ENCODE measurements at places on chromosomes 12 and 14.

GRCh38 chr12:92248977-92249376 is 103.3 kb upstream of the BTG1 start:
- DNase-seq: no peak

DNA sequence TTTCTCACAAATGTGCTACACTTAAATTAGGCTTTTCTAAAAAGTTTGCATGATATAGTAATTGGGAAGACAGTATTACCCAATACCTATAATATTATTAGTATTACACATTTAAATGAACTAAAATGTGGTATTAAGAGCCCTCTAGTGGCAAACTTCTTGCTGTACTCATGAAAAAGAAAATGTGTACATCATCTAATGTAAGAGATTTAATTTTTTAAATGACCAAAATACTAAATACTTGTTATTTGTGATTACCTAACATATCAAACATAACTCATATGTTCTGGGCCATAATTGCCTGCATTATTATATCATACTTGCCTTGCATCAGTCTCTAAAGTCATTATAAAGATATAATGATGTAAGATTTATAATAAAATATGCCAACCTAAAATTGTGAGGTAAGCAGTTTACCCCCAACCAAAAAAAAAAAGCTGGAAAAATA is 64.2 kb downstream of the DNAI7 start:
- no peak for DNase-seq

DNA sequence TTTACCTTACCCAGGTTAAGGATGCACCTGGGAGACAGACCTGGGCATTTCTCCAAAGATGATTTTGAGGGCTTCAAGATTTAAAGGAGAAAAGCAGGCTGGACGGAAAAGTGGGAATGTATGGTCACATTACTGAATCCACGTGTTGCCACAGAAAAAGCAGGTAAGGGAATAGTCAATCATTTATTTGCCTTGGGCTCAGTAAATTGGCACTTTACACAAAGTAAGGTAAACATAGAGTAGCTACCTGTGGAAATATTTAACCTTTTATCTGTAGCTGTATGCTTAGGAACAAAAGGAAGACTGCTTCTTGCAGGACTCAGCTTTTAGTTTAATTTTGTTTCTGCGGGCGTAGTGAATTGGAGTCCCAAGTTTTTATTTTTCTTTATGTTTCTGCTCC is 153.3 kb downstream of the SLCO1B3 start:
- DNase-seq: no peak

- DNase-seq: no peak
Measured at GRCh38 chr14:67501670-67502069, 13.1 kb upstream of the TMEM229B start.

DNA sequence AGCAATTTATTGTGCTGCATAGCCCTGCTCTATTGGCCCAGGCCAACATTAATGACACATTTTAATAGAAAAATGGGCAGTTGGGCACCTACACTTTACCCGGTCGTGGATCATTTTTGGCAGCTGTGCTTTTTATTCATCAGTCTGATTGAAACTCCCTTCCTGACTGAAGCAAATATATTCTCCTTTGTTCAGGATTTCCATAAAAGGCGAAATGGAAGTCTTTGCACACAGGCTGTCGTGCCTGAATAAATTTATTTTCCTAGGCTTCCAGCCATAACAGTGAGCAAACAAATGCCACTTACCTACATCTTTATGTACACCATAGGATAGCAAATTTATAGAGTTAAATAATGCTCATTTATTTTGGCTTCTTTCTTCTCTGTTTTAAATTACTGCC is 480.7 kb upstream of the DCN start:
- no peak for DNase-seq

DNA sequence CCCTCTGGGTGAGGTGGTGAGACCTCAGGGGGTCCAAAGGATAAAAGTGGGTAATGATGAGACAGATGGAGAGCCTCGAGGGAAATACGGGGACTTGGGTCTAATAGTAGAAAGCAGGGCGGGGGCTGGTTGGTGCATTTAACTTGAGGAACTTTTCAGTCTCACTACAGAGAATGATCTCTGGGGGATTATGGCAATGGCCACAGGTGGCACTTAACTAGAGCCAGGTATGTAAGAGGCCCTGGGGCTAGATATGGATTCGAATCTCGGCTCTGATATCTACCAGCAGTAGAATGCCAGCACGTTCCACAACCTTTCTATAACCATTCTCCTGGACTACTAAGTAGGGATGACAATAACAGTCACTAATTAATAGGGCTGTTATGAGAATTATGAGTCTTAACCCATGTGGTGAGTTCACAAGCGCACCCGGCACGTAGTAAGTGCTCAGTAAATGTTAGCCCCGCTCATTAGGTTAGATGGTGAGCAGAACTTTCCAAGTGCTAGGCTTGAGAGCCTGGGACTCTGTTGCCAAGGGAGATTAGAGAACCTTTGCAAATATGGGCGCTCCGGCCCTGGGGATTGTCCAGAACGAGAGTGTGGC is 888 bp upstream of the PLXNC1 start:
- DNase-seq: no peak

DNA sequence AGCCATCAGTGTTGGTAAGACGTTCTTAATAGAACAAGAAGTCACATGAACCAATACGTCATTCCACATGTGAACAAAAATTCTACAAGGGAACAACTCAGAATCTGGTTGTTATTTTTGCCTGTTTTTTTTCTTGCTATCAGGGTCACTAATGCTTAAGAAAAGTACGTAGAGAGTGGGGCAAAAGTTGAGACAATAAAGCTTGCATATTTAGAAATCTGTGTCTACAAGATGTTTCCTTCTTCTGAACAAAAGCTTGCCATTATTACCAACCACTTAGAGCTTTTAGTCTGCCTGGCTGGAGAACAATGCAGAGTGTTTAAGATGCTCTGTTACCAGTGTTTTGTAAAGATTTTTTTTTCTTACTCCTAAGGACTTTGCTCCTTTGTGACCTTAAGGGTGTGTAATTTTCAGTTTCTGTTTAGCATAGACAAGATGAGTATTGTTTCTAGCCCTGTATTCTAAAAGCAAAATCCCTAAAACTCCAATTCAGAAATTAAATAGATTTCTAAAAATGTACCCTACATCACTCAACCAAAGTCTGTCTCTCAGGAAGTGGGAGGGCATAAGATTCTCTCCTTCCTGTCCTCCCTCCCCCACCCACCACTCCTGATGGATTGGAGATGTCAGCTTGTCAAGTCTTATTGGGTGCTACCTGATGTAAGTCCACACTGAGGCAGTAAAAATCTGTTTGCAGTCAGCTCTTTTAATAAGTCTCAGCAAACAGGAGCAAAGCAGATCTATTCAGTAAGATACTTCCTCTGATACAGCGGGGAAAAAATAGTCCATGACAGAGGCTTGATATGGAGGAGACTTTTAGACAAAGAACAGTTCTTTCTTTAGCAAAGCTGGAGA is 267.6 kb downstream of the GRIN2B start:
- DNase-seq: no peak

GRCh38 chr14:75328558-75329155 is 50.0 kb downstream of the FOS start:
- no peak for DNase-seq

DNA sequence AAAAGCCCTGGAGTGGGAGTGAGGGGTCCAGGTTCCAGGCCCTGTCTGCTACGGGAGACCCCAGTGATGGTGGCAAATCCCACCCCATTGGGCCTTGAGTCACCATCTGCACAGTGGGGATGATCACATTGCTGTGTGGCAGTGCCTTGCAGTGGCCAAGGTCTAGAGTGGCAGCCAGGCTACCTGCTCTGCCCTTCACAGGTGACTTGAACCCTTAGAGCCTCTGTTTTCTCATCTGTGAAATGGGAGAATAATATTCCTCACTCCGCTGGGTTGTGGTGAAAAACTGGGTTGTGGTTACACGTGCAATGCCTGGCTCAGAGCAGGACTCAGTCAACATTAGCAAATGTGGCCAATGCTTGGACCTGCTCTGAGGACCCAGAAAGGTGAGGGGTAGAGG is 58.2 kb downstream of the MVK start:
- DNase-seq: no peak

DNA sequence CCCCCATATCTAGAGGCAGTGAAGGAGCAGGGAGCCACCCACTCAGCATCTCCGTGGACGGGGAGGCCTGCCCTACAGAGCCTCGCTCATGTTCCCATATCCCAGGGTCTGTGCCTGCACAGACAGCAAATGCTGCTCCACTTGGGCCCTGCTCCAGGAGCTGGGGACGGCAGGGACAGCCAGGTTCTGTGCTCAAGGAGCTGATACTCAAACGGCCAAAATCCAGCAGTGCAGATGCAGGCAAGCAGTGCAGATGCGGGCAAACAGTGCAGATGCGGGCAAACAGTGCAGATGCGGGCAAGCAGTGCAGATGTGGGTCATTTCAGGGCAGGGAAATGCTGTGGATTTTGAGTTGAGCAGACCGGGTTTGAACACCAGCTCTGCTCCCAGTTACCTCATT is 6.2 kb upstream of the SERPINA12 start:
- DNase-seq: no peak

All from activated gamma-delta T cell treated with Interleukin-2 at 50 U/mL for 16 hours (primary cell).